RWPE1 (cell line): ENCODE measurements at places on chromosomes 2 and 18.

DNA sequence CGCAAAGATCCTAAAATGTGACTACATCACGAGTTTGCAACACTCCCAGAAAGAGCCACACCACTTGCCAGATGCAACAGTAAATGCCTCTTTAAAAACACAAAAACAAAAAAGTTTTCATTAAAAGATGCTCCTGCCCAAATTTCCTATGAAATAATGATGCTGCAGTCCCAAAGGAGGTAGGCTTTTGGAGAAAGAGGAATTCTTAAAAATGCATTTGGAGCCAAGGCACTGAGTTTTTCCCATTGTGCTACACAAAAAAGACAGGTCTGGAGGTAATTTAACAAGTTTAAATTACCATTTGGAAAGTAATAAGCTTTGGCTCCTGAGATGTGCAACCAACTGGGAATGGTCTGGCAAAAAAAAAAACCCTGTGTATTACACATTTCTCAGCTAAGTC is 145.0 kb downstream of the PID1 start:
- DNase-seq, result no peak

DNA sequence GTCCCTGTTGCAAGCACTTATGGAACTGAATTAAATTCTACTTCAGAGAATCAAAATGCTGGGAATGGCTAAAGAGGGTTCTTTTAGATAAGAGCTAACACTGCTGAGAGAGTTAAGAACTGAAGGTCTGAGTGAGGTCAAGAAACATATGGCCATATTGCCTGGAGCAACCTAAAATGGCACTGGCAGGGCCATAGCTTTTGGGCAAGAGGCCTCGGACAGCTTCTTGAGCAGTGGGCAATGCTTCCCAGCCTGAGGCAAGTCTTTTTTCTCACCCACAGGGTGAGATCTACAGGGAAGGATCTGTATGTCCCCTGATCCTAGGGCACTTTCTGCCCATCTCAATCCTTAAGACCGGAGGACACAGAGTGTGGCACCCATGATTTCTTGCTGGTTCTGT is 244.6 kb upstream of the NT5C1B start:
- no peak for DNase-seq

DNA sequence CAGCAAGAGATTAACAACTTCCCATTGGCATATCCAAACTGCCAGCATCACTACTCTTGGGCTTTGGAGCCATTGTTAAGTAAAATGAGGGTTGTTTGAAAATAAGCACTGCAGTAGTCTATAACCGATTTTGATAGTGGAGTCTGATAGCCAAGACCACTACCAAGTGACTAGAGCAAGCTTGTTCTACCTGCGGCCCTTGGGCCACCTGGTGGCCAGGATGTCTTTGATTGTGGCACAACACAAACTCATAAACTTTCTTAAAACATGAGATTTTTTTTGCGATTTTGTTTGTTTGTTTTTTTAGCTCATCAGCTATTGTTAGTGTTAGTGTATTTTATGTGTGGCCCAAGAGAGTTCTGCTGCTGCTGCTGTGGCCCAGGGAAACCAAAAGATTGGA is 11.0 kb downstream of the UBE2E3 start:
- DNase-seq, result no peak

GRCh38 chr18:71831039-71831438 is 713.1 kb downstream of the CBLN2 start:
- no peak for DNase-seq

DNA sequence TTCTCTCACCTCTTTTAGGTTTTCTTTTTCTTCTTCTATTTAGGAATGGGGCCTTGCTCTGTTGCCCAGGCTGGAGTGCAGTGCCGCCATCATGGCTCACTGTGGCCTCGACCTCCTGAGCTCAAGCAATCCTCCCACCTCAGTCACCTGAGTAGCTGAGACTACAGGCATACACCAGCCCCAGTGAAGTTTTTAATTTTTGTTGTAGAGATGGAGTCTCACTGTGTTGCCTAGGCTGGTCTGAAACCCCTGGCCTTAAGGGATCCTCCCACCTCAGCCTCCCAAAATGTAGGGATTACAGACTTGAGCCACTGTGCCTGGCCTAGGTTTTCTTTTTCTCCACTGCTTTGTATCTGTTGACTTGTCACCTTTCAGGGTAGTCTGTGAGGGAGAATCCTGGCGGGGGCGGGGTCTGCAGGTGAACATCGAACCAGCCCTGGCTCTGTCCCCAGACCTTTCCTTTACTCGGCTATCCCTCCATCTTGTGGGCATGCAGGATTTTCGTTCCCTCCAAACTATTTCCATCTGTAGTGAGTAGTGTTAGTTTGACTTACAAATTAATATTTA is 21.7 kb downstream of the NCK2 start:
- DNase-seq, result no peak

DNA sequence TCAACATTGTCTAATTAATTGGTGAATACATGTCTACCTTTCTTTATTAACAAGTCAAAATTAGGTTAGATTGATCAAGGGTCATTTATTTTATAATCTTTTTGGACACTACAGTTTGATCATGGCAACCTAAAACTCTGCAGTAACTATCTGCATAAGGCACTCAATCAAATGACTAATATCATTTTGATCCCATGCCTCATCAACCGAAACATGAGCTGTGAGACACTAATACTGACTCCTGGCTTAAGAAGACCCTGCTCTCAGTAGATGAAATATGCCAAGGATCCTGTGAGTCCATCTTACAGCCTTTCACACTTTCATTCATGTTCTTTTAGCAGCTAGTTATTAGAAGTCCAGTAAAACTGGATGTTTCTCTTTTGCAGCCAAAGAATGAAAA is 169.4 kb upstream of the CAVIN2 start:
- DNase-seq, result peak; percentile 6

DNA sequence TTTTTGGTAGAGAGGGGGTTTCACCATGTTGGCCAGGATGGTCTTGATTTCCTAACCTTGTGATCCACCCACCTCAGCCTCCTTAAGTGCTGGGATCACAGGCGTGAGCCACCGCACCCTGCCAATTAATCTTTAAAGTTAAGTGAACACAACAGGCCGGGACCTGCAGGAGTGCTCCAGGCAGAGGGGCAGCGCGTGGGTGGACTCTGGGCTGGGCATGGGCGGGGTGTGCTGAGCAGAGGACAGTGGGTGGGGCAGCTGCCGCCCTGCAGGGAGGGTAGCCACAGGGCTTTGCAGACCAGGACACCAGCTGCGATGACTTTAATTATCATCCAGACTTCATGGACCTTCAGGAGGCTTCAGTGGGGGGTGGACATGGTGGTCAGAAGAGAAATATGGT is 8.8 kb upstream of the GPR148 start:
- DNase-seq, result peak; percentile 40

DNA sequence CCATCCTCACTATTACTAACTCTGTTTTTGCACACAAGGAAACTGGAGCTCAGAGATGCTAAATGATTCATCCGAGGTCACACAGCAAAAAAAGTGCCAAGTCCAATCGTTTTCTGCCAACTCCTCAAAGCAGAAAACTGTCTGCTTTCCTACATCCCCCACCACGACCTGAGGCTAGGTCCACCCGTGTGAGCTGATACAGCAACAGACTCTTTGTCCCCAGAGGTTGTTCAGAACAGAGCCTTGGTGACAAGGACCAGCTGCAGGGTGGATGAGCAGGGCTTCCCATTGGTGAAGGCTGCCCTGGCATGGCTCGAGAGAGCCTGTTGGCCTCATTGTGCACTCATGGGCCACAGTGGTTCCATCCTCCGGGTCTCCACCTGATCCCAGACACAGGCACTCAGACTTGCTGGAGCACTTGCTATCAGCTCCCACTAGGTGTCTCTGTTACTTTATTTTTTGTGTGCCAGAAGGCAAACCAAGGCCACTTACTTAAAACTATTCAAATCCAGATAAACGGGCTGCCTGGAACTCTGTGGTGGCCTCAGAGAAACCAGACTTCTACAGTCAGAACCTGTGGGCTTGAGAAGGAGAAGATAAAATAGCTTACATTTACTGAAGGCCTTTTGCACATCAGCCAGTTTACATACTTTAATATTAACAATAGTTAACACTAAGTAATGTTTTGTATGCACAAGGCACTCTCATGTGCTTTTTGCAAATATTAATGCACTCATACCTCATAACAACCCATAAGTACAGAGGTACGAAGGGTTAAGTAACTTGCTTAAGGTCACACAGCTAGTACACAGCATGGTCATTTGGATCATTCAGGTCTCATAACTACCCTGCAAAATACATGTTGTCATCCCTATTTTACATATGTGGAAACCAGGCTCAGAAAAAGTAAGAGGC is 62.9 kb upstream of the CTIF start:
- DNase-seq, result peak; percentile 55

DNA sequence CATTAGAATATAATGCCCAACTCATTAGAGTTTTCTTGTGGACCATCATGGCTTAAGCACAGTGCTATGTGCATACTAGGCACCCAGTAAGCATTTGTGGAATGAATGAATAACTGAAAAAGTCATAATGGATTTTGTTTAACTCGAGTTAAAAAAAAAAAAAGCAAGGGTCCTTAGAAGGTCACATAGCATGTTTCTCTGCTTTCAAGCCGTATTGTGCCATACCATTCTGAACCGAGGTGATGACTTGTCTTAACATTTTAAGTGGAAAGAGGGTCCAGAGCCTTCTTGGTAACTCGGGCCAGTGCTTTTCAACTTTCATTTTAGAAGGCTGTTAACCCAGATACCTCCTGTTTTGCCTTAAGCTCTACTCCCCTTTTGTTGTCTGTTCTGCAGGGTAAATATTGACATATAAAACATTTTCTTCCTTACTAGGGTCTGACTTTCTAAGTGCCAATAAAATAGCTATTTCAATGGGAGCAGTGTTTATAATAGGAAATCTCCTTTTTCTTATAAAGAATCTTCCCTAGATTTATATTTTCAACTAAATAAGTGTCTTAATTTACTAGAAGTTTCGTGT is 787 bp upstream of the ADGRF3 start:
- no peak for DNase-seq

GRCh38 chr2:64998658-64999061 is 9.5 kb downstream of the SLC1A4 start:
- no peak for DNase-seq

DNA sequence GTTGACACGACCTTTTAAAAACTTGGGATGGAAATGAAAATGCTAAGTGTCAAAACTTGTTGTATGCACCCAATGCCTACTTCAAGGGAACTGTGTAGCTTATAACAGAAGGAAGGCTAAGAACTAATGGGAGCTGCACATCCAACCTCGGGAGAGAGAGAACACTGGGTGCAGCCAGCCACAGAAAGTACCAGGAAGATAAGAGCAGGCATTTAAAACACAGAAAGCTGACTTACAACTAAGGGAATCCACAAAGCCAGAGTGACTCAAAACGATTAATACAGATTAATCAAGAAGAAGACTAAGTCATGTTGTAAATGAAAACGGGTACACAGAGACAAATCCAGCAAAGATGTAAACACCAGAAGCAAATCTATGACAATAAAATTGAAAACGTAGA is 113.4 kb downstream of the HDAC4 start:
- DNase-seq, result no peak

DNA sequence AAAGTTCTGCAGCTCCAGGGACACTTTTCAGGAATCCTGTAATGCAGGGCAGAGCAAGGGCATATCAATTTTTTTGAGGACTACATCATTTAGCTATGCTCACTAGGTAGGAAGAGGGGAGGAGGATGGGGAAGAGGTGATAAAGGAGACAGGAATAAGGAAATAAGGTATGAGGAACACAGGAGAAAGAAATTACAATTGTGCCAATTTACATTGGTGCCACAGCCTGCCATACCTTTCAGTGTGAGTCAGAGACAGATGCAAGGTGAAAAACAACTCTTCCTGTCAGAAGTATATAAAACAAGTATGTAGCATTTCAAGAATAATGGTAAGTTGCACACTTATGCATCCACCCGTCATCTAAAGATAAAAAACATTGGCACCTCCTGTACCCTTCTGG is 5.4 kb upstream of the MRPS9 start:
- peak; percentile 3 for DNase-seq

- no peak for DNase-seq
Observed at GRCh38 chr2:3334392-3335345, 42.9 kb downstream of the EIPR1 start.

DNA sequence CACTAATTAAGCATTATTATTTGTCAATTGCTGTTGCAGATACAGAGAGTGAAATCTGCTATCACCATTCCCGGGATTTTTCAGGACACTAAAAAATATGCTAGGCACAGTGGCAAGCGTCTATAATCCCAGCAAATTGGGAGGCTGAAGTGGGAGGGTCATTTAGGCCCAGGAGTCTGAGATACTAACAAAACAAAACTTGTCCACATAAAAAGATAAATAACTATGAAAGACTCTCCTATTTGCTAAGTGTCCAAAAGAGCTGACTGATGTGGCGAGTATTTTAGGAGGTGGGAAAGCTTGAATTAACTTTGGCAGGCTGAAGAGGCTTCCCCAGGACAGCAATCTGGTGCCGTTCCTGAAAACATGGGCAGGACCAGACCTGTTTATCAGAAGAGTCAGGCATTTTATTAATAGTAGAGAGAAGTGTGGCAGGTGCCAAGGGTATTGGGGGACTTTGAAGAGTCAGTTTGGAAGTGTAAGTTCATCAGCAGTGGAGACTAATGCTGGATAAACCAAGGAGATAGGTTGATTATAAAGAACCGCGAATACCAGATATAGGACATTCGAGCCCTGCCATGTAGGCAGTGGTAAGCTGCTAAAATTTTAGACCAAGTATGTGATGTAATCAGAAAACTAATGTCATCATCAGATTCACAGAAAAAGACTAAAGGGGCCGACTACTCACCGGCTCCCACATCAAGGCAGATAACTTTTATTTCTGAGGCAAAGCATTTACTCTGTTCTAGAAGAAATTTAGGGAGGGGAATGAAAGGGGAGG is 201.8 kb downstream of the EPHA4 start:
- DNase-seq, result no peak

DNA sequence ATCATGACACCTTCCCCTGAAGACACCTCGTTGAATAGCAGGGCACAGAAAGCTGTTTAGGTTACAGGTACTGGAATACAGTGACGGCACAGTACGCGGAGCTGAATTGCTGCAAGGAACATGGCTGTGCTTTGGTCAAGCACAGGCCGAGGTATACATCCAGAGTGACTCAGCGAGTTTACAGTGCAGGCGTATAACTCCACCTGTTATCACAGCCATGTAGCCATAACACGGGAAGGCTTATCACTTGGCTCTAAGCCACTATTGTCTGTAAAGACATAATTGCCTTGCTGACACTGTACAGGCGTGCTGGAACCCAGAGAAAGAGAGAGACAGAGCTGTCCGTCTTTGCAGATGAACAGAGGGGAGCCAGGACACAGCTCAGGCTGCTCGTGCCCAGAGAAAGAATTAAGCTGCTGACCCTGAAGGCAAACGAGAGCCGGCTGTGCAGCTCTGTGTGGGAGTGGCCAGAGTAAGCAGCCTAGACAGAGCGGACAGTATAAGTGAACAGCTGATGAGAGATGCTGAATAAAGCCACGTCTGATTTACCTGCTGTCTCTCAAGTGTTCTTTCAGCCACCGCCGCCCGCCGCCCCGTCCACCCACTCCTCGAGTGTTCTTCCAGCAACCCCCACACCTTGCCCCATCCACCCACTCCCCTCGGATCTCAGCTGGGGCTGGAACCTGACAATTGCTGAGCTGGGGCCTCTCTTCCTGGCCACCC is 87.3 kb upstream of the PPP1CB start:
- no peak for DNase-seq

- no peak for DNase-seq
Observed at GRCh38 chr2:104378853-104379374, 475.0 kb upstream of the POU3F3 start.
